T-helper 9 cell (primary cell): ENCODE measurements at places on chromosomes 1 and 21.

- no peak for DNase-seq
Observed at GRCh38 chr1:53636621-53637171, 102.3 kb downstream of the GLIS1 start.

DNA sequence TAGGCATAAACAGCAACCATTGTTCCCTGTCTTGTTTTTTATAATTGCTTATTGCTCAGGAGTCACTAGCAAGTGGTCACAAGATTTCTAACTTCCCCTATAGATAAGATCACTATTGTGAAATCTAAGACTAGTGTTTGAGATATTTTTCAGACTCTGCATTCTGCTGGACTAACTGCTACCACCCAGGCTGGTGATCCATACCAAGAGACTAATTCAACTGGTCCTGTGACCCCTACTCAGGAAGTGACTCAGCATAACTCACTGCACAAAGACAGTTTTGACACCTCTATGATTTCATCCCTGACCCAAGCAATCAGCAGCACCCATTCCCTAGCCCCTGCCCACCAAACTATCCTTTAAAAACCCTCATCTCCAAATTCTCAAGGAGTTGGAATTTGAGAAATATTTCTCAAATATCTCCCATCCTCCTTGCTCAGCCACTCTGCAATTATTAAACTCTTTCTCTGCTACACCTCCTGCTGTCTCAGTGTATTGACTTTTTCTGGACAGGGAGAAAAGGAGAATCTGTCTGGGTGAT lies 52.7 kb downstream of the TRIM33 start:
- DNase-seq: no peak

DNA sequence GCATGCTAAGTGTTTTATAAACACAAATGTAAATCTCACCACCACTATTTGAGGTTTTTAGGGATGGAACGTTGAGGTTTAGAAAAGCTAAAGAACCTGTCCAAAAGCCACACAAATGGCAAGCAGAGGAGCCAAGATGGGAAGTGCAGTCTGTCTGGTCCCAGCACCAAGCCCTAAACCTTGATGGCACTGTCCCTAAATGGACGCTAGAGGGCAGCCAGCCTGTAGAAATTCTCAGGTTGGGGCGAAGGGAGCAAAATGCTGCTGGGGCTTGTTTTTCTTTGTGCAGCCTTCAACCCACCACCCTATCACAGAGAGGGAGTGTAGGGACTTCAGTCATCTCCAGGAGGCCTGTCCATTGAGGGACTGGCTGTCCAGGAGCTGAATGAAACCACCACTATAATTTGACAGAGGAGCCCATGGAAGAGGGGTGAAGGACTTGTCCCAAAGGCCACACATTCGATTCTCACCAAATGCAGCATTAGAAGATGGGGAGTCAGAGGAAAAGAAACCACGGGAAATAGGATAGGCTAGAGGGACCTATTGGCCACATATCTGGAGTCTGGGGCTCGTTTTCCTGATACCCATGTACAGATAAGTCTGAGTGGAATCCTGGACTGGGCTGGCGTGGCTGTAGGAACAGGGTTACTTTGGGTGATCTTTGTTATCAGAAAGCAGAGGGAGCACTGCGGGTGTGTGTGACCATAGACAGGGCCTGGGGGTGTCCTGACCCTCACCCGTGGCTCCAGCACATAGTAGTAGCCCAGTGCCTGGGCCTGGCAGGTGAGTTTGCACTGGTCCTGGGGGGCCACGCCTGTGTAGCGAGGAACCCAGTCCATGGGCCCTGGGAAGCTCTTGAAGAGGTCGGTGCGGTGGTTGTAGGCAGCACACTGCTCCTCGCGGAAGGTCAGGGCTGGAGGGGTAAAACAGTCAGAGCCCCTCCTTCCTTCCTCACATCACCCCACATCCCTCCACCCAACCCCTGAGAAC lies 6.1 kb downstream of the ADAMTS4 start:
- DNase-seq: peak; percentile 47

- no peak for DNase-seq
Observed at GRCh38 chr1:216186816-216187215, 236.4 kb downstream of the USH2A start.

DNA sequence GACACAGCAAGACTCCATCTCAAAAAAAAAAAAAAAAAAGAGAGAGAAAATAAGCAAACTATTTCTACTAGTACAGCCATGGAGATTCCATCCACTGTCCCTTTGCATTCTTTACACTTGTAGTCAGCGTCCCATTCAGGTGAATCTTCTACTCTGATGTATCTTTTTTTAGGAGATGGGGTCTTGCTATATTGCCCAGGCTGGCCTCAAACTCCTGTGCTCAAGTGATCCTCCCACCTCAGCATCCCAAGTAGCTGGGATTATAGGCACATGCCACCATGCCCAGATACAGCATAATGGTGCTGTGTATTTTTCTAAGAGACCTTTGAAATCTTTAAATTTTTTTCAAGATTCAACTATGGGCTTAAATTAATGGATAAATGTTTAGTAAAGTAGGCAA lies 8.1 kb upstream of the CENPL start:
- no peak for DNase-seq

- DNase-seq: no peak
Observed at GRCh38 chr1:64320922-64321614, 117.6 kb downstream of the UBE2U start.
